CD4-positive, CD25-positive, alpha-beta regulatory T cell (primary cell): ENCODE measurements at places on chromosomes 6 and 20. TPM values are rescaled to one million over a fixed set of nuclear protein-coding genes. Genes with fewer than 3 reads are reported as not detected.

Gene SPATS1
- polyA plus RNA-seq, result not detected

Gene FOXQ1
- not detected for polyA plus RNA-seq

Gene CST7
- 56.7 TPM for polyA plus RNA-seq

Gene GSTA2
- not detected for polyA plus RNA-seq

DNA sequence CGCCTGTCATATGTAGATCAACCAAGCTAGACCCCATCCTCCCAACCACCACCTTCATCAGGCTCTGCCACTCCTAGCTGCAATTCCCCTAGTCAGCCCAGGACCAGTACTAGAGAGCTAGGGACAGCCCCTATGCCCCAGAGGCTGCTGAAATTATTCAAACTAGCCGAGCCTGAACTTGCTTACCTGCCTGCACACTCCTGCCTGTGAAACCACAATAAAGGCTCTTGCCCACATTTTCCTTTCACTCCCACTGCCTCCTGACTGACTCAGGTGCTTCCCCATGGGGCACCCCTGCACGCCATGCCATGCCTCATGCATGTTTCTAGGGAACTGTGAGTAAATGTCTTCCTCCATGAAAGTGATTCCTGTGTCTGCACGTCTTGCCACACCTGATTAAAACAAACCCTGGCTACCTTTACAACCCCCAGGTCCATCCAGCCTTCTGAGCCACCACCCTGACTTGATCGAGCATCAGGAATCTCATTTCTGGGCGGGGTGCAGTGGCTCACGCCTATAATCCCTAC lies 66.5 kb upstream of the IER3 start:
- no peak overlapping the region for H3K27ac ChIP-seq
- DNase-seq, result no peak
- no peaks in the 10 kb centered on the region for H3K27me3 ChIP-seq
- H3K36me3 ChIP-seq, result no peaks in the 10 kb centered on the region
- peaks cover 36% of the 10 kb centered on the region for H3K4me1 ChIP-seq

Gene RAB32
- polyA plus RNA-seq, result 0.38 TPM

GRCh38 chr6:118896339-118897136 lies 2.6 kb downstream of the ASF1A start:
- H3K4me1 ChIP-seq, result peaks cover 79% of the 10 kb centered on the region
- H3K36me3 ChIP-seq, result peaks cover 4% of the 10 kb centered on the region
- peak overlapping the region; percentile 91 for H3K27ac ChIP-seq
- peak; percentile 61 for DNase-seq

Gene VIP
- polyA plus RNA-seq, result not detected

GRCh38 chr20:20407891-20408805 lies 40.2 kb downstream of the INSM1 start:
- peaks cover 2% of the 10 kb centered on the region for H3K36me3 ChIP-seq
- H3K27me3 ChIP-seq, result no peaks in the 10 kb centered on the region
- H3K27ac ChIP-seq, result no peak overlapping the region
- no peak overlapping the region for H3K4me3 ChIP-seq
- DNase-seq, result no peak
- H3K4me1 ChIP-seq, result no peaks in the 10 kb centered on the region

DNA sequence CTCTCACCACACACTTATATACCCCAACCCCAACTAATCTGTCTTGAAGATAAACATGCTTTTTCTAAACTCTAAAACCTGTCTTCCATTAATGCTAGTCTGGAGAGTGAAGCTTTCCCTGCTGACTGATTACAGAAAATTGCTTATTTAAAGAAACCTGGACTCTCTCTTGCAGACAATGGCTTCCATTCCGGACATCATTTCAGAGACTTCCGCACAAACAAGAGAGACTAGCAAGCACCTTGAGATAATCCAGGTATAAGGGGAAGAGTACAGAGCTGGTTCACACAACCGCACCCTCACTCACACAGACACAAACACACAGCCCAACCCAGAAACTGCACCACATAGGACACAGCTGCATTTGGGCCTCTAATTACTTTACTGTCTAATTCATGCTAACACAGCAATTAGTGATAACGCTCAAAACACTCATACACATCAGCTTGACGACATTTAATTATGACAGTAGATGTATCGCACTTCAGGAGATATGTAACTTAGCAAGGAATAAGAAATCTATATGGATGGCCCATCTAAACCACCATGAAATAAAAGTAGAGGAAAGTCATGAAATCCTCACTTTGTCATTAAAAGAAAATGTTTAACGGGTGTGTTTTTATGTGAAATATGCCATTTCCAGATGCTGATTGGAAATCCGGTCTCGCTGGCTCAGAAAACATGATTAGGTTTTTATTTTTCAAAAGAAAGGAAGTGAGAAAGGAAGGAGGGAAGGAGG lies 138.1 kb upstream of the JARID2 start:
- no peaks in the 10 kb centered on the region for H3K27me3 ChIP-seq
- no peak overlapping the region for H3K4me3 ChIP-seq
- no peak for DNase-seq
- H3K27ac ChIP-seq, result no peak overlapping the region
- H3K36me3 ChIP-seq, result no peaks in the 10 kb centered on the region

- peaks cover 8% of the 10 kb centered on the region for H3K4me1 ChIP-seq
- no peak overlapping the region for H3K27ac ChIP-seq
- DNase-seq, result no peak
- H3K36me3 ChIP-seq, result no peaks in the 10 kb centered on the region
- H3K27me3 ChIP-seq, result no peaks in the 10 kb centered on the region
- no peak overlapping the region for H3K4me3 ChIP-seq
Measured at GRCh38 chr6:38517005-38517404, 122.7 kb downstream of the BTBD9 start.

GRCh38 chr20:62887152-62887859 lies 25.7 kb upstream of the TCFL5 start:
- peak; percentile 34 for DNase-seq
- no peak overlapping the region for H3K27ac ChIP-seq
- no peaks in the 10 kb centered on the region for H3K27me3 ChIP-seq
- H3K36me3 ChIP-seq, result peaks cover 56% of the 10 kb centered on the region
- H3K4me3 ChIP-seq, result no peak overlapping the region

- peaks cover 8% of the 10 kb centered on the region for H3K36me3 ChIP-seq
- H3K27ac ChIP-seq, result no peak overlapping the region
- no peak for DNase-seq
- no peaks in the 10 kb centered on the region for H3K4me1 ChIP-seq
- no peaks in the 10 kb centered on the region for H3K27me3 ChIP-seq
Measured at GRCh38 chr6:20644667-20645370, 110.6 kb downstream of the CDKAL1 start.

GRCh38 chr20:859751-860231 lies 26.3 kb downstream of the FAM110A start:
- peaks cover 39% of the 10 kb centered on the region for H3K4me1 ChIP-seq
- no peak for DNase-seq
- no peaks in the 10 kb centered on the region for H3K36me3 ChIP-seq
- peak overlapping the region; percentile 22 for H3K4me3 ChIP-seq
- H3K27me3 ChIP-seq, result no peaks in the 10 kb centered on the region
- no peak overlapping the region for H3K27ac ChIP-seq

GRCh38 chr20:32909896-32910571 lies 51.3 kb downstream of the EFCAB8 start:
- H3K27ac ChIP-seq, result no peak overlapping the region
- no peak overlapping the region for H3K4me3 ChIP-seq
- H3K4me1 ChIP-seq, result peaks cover 5% of the 10 kb centered on the region
- H3K36me3 ChIP-seq, result no peaks in the 10 kb centered on the region
- H3K27me3 ChIP-seq, result no peaks in the 10 kb centered on the region
- no peak for DNase-seq

- H3K4me3 ChIP-seq, result no peak overlapping the region
- H3K36me3 ChIP-seq, result no peaks in the 10 kb centered on the region
- no peak for DNase-seq
- no peak overlapping the region for H3K27ac ChIP-seq
- no peaks in the 10 kb centered on the region for H3K27me3 ChIP-seq
- H3K4me1 ChIP-seq, result no peaks in the 10 kb centered on the region
Measured at GRCh38 chr20:9399322-9399721, 115.1 kb upstream of the LAMP5 start.

DNA sequence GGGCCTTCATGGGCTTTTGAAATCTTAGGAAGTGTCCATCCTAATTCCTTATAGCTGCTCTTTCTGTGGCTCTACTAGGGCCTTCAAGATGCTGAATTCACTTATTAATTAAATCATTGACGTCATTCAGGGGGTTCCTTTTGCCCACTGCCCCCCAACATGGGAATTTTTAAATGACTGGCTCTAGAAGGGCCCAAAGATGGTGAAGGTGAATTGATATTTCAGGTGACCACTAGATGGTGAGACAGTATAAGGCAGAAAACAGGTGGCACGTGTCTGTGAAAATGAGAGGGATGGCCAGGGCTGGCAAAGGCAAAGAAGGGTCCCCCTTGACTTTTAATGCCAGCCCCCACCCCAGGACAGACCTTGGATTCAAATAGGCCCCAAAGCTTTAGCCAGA lies 11.8 kb downstream of the GNAS start:
- H3K36me3 ChIP-seq, result no peaks in the 10 kb centered on the region
- no peak overlapping the region for H3K4me3 ChIP-seq
- H3K27me3 ChIP-seq, result peaks cover 9% of the 10 kb centered on the region
- DNase-seq, result peak; percentile 29
- H3K27ac ChIP-seq, result no peak overlapping the region
- H3K4me1 ChIP-seq, result no peaks in the 10 kb centered on the region

DNA sequence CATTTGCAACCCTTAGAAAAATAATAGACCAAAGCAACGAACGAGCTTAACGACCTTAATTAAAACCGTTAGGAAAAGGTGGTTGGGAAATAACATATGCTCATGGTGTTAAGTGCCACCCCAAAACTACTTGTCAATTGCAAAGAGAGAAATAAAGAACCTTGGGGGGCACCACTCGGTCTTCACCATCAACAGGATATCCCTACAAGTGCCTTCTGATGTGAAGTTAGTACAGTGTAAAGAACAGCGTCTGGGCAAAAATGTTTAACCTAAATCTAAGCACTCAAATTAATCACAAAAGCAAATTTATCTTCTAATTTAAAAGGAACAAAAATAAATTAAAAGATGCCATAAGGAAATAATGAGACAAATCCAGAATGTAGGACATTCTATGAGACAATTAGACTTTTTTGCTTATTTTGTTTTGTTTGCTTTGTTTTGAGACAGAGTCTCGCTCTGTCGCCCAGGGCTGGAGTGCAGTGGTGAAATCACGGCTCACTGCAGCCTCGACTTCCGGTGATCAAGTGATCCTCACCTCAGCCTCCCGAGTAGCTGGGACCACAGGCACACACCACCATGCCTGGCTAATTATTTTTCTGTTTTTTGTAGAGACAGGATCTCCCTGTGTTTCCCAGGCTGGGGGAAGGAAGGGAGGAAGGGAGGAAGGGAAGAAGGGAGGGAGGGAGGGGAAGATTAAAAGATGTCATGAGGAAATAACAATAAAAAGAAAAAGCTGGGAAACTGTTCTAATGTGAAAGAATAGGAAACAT lies 41.3 kb upstream of the BTN3A2 start:
- peak overlapping the region; percentile 15 for H3K27ac ChIP-seq
- DNase-seq, result no peak
- peaks cover 18% of the 10 kb centered on the region for H3K27me3 ChIP-seq
- peaks cover 10% of the 10 kb centered on the region for H3K4me1 ChIP-seq

Gene SLC22A23
- 0.31 TPM for polyA plus RNA-seq

DNA sequence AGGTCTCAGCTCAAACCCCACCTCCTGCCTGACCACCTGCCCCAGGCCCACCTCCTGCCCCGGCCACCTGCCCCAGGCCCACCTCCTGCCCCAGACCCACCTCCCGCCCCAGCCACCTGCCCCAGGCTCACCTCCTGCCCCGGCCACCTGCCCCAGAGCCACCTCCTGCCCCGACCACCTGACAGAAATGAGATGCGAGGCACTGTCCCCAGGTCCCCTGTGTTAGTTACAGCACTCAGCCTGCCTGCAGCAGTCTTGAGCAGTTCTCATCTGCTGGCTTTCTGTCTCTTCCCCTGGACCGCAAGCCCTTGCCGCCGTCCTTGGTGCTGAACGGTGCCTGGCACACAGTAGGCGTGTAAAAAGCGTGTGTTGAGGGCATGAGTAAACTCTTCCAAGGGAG lies 79.5 kb downstream of the CDH4 start:
- no peaks in the 10 kb centered on the region for H3K36me3 ChIP-seq
- H3K27ac ChIP-seq, result no peak overlapping the region
- H3K4me1 ChIP-seq, result no peaks in the 10 kb centered on the region
- H3K27me3 ChIP-seq, result no peaks in the 10 kb centered on the region
- DNase-seq, result no peak

DNA sequence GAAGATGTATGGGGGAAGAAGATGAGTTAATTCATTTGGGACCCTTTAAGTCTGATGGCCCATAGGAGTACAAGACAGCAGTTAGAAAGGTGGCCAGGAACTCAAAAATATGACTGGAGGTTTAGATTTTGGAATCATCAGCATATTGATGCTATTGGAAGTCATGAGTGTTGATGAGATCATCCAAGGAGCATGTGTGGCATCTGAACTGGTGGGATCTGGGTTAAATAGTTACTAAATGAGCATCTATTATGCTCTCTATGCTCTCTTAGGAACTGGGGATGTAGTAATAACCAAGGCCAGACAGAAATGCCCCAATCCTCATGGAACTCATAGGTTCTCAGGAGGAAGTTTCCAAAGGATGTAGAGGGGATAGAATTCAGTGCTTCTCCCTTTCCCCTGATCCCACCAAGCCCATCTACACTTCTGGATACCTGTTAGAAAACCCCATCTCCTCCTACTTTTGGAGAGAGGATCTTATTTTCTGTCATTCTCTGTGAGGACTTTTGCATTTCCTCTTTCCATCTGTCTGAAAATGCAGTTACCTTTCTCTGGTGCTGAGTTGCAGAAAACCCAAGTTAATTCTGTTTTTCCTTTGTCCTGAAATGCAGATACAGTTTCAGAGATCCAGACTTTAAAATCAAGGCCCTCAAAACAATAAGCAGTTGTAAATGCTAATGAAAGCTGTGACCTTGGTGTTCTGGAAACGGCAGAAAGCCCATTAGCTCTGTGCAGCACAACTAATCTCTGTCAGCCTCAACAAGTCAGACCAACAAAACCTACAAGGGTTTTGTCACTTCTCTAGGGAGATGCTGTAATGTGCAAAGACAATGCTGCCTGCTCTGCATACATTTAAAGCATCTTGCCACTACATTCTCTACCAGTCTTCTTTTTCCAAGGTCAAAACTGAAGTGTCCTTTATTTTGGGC lies 65.8 kb downstream of the TBC1D7 start:
- H3K36me3 ChIP-seq, result no peaks in the 10 kb centered on the region
- H3K27me3 ChIP-seq, result no peaks in the 10 kb centered on the region
- no peak for DNase-seq
- no peak overlapping the region for H3K27ac ChIP-seq
- H3K4me3 ChIP-seq, result no peak overlapping the region
- H3K4me1 ChIP-seq, result no peaks in the 10 kb centered on the region

DNA sequence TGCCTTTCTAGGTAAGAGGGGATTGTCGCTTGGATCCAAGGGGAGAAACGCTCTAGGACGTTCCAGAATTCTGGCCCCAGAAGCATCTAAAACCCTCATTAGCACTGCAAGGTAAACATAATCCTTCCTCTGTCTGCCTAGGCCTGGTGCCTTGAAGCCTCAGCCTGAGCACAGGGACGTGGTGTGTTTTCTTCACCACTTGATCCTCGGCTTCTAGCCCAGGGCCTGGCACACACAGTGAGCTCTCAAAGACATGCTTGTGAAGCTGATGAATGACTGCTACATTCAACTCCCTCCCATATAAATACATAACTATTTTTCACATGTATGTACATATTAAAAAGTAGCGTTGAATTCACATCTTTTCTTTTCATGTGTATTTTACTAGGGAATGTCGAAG lies 100.3 kb downstream of the ISM1 start:
- no peak overlapping the region for H3K27ac ChIP-seq
- no peaks in the 10 kb centered on the region for H3K27me3 ChIP-seq
- DNase-seq, result no peak
- H3K4me1 ChIP-seq, result no peaks in the 10 kb centered on the region
- no peaks in the 10 kb centered on the region for H3K36me3 ChIP-seq
- H3K4me3 ChIP-seq, result no peak overlapping the region
